Stimulated activated CD8-positive, alpha-beta memory T cell treated with anti-CD3 and anti-CD28 coated beads, Interleukin-15, amount 100 ng/mL, for 24 hours (primary cell): ENCODE measurements at places on chromosomes 1 and 21.

GRCh38 chr1:33137800-33138199 is 44.0 kb downstream of the TRIM62 start:
- DNase-seq = peak; percentile 13

DNA sequence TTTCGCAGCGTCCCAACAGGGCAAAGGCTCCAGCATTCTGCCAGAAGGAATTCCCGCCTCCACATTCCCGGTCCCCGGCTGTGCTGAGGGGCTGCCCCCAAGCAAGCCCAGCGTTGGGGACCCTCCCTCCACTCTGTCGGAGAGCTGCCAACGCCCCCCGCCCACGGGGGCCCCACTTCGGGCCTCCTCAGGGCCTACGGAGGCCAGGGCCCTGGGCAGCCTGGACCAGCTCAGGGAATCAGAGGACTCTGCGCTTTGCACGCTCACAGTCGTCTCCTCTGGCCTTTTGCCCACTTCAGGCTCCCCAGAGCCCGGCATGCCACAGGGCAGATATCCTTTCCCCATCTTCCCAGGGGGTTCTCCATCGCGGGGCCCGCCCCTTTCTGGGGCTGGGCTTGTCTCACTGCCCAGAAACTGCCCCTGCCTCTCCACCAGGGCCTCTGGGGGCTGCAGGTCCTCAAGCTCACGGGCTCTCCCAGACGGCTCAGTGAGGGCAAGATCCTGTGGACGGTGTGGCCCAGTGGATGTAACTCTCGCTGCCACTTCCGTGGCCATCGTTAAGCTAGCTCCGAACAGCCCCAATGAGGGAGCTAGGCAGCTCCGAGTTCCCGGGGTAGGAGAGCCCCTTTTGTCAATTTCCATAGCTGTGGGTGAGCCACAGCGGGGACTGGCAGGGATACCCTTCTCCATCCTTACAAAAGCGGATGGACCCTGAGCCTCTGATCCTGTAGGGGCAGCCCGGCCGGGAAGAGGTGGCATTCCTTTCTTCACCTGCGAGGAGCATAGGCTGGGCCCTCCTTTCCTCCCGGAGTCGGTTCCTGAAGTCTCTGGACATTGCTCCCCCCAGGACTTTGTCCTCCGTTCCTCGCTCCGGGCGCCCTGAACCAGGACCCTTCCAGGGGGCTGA is 2.8 kb downstream of the ITPKB start:
- DNase-seq = no peak

DNA sequence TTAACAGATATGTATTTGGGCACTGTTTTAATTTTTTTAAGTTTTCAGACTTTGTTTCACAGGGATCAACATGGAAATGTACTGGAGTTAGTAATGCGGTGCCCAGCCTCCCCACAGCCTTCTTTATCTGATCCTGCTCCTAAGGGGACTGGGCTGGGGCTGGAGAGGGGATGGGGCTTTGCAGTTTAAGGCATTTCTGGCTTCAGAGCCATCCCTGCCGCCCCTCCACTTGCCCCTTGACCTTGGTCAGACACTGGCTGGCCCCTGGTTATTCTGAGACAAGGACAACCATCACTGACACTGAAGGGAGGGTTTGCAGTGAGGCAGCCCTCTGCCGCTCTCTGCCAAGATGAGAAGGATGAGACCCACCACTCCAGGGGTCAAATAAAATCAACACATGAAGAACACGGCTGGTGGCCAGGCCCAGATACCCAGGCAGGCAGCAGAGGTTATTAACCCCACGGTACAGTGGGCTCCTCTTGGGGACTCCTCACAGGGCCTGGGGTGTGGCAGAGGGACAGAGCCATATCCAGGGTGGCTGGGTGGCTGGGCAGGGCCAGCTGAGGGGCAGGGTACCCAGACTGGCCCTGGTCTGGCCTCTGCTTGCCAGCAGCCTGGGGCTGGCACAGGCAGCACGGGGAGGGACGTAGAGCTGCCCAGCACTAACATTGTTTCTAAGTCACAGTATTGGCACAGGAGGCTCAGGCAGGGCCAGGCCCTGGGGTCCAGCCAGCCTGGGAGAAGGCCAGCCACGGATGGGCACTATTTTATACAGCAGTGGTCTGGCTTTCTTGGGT is 7.2 kb upstream of the UBE2U start:
- DNase-seq = no peak

DNA sequence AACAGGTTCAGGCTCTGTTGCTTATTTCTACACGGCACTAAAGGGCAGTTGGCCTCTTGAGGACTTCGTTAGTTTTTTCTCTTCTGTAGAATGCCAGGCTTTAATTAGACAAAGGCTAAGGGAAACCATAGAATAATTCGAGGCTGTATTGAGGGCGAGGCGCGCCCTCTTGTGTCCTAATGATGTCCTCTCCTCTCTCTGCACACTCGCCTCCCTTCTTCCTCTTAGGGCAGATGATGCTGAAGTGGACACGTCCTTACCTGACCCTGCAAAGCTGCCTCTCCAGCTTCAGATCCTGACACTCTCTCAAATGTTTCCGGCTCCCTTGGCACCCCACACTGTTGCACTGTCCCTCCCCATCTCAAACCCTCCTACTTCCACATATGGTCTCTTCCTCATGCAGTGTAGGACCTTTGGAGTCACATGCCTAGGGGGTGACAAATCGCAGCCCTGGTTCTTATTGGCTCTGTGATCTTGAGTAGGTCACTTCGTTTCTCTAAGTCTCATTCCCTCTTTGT is 1.9 kb upstream of the ZSCAN20 start:
- DNase-seq = no peak

DNA sequence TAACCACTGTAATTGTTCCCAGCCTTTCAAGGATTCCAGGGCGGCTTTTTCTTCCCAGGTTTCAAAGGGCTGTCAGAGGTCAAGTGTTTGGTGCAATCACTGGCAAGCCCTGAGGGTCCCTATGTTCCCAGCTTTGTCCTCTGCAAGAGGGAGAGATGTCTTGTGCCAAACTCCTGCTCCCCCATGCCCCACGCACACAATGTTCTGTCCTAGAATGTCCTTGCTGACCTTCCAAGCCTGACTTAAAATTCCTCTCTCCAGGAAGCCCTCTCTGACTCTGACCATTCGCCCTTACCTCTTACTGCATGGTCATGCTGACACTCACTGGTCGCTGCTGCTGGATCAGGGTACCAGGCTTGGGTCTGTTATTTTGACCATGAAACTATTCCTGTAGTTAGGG is 152.5 kb upstream of the KCND3 start:
- no peak for DNase-seq

GRCh38 chr1:12442217-12442616 is 175.8 kb downstream of the DHRS3 start:
- no peak for DNase-seq

DNA sequence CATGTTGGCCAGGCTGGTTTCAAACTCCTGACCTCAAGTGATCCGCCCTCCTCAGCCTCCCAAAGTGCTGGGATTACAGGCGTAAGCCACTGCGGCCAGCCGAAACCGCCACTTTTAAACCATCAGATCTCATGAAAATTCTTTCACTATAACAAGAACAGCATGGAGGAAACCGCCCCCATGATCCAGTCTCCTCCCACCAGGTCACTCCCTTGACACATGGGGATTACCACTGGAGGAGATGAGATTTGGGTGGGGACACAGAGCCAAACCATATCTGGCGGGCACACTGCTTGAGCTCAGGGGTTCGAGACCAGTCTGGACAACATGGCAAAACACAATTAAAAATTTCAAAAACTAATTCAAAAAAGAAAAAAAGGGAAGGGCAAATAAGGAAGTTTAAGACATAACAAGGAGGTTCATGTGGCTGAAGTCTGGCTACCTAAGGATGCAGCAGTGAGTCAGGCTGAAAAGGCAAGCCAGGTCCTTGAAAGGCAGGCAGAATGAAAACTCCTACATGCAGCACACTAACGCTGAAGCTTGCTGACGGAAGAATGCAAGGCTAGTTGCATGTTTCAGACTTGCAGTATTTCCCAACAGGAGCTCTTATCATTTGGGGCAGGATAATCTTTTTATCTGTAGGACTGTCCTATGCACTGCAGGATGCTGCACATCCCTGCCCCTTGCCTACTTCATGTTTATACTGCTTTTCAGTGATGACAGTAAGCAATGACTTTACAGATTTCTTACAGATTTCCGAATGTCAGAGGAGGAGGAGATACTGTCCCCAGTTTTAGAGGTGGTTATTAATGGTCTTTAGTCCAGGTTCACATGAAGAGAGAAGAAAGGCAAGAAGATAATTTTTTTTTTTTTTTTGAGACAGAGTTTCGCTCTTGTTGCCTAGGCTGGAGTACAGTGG is 49.3 kb downstream of the FBXO42 start:
- DNase-seq = no peak
